ENCODE measurements at places on chromosomes 11 and 22.

DNA sequence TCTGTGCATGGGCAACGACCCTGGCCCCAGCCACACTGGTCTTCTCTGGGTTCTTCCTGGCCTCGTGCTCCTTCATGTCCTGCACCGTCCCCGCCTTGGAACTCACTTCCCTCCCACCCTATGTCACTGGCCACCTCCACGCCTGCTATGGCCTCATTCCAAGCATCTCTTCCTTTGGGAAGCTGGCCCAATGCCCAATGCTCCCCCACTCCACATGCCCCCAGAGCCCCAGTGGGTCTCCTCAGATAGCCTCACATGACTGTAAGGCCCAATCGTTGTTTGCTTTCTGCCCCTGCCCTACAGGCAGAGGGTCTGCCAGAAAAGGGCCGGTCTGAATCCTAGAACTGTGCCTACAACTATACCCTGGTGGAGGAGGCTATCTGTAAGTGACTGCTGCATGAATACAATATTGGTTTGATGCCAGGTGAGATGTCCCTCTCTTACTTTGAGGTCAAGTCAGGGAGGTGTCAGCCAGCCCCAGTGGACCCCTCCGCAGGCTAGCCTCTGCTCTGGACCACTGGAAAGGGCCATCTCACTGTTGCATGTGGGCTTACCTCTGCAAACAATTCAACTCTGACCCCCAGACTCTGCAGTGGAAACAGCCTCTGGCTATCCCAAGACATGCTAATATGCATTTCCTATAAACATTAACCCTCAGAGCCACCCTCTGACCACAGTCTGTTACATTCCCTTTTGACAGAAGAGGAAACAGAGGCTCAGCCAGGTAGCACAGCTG, 2.1 kb upstream of the GNAZ start:
- DNase-seq: no peak

DNA sequence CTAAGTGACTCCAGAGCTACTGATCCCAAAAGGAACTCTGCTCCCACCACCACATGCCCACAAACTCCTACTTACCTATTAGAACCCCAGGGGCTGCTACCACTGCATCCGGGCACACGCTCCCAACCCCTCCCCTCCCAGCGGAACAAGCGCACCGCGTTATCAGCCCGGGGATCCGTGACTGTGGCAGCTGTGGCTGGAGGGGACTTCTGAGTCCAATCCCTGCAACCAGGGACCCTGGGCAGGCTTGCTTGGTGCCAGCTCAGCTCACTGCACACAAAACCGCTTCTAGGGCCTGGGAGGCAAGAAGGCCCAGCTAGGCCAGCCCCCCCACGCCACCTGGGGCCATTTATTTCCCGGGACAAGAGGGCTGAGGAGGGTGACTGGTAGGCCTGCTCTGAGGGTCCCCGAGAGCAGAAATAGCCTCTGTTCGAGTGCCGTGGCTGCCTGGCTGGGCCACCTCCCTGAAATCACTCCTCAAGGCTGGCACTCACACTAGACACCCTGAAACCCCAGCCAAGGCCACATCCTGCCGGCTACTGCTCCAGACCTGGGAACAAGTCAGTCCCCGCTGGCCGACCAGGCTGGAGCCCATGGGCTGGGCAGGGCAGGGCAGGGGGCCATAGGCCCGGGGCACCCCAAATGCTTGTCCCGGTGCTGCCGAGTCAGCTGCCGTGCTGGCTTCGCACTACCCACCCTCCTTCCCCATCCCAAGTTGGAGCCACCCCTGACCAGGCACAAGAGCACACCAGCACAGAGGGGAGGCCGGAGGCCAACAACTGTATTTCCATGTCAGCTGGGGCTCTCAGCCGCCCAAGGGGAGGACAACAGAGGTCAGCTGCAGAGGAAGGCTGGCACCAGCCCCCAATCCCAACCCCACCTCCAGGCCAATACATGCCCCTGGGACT, 1.9 kb upstream of the IFITM10 start:
- no peak for DNase-seq

DNA sequence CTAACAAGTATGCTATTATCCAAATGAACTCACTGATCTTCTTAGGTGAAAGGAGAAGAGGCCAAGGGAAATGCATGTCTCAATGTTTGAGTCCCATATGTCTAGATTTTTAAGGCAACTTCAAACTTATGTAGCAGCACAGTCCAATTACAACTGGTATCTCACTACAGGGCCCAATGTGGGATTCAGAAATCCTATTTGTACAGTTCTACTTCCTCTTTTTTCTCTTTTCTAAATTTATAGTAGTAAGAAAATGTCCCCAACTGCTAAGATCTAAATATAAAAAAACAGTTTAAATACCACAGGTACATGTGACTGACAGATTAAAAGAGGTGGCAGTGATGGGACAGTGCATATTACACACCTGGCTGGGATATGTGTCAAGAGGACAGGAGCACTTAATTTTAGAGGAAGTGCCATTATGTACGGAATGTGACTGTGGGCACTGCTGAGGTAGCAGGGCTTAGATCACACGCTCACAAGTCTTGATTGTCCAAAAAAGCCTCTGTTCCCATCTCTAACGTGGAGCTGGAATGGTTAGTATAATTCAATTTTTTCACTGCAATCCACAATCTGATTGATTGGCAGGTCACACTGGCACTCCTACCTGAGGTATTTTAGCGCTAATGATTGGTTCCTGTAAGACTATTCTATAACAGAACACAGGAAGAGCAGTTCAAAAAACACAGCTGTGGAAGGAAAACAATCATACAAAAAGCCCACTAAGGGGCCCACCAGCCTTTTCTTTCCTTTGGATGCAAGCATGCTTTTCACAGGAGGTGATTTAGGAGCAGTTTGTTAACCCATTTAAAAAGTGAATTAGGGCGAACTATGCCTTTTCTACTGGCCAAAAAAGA, 34.6 kb downstream of the APOL5 start:
- no peak for DNase-seq

GRCh38 chr11:3894128-3894731, 38.8 kb downstream of the STIM1 start:
- peak; percentile 22 for DNase-seq

DNA sequence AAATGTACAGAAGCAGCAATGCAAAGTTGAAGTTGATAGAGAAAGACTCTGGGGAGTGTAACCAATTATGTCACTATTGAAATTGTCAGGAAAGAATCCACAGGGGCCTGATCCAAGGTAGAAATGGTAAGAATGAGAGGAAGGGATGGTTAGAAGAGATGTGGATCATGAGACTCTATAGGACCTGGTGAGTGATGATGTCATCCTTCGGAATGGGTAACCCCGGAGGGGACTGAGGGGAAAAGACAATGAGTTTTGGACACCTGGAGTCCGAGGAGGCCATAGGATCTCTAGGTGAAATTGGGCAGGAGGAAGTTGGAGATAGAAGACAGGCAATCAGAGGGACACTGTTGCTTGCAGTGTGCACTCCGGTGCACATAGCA, 6.3 kb upstream of the TIMP3 start:
- DNase-seq: no peak

- no peak for DNase-seq
Observed at GRCh38 chr11:9710852-9711251, 47.0 kb downstream of the SWAP70 start.

DNA sequence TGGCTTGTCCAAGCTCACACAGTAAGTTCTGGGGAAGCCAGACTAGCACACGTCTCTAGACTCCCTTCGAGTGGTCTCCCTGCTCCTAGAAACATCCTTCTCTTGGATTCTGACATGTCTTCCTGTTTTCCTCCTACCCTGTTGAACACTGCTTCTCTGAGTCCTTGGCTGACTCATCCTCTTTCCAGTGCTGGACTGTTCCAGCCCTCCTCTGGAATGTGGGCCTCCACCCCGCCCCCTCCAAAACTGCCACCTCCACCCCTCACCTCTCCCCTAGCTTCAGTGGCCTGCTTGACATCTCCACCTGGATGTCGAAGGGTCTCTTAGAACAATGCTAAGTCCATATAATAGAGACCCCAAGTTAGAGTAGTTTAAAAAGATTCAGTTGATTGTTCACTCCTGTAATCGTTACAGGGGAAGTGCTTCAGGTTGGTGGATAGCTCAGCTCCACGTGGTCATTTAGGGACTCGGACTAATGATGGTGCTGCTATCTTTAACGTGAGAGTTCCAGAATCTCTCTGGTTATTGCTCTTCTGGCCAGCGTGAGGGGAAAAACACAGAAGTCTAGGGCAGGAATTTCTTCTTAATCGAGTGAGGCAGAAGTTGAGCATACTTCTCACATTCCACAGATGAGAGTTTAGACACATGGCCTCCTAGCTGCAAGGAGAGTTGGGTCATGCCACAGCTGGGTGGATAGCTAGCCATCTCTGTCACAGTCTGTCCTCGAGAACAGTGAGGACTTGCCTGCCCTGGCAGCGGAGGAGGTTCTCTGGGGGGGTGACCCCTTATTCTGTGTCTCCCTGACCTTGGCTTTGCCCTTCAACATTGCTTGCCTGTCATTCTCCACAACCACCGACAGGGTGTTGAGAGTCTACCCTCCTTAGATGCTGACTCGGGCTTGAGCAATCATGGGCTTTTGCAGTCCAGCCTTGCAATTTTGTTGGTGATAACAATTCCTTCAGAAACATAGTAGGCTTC, 4.7 kb upstream of the C11orf96 start:
- peak; percentile 89 for DNase-seq

GRCh38 chr11:116955949-116956348, 118.5 kb upstream of the APOA1 start:
- no peak for DNase-seq

GRCh38 chr22:22349455-22349836, 104.9 kb downstream of the VPREB1 start:
- no peak for DNase-seq

DNA sequence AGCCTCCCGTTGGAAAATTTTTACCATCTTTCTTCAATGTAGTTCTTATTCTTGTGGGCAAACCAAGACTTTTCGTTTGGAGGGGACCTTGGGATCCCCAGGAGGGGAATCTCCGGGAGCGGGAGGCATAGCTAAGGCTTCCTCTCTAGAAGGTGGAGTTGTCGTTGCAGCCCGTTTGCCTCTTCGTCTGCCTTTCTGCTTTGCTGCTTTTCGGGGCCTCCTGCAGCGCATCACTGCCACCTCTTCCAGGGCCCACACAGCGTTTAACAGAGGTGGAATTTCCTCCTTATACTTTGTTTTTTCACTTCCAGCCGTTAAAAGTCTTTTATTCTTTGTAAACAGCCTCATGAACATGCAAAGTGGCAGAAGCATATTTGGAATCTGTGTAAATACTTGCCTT, 3.5 kb upstream of the IFITM3 start:
- no peak for DNase-seq

GRCh38 chr11:111327908-111328624, 29.7 kb downstream of the POU2AF3 start:
- DNase-seq: no peak

- DNase-seq: peak; percentile 47
Observed at GRCh38 chr11:76830639-76831327, 29.9 kb upstream of the ACER3 start.

DNA sequence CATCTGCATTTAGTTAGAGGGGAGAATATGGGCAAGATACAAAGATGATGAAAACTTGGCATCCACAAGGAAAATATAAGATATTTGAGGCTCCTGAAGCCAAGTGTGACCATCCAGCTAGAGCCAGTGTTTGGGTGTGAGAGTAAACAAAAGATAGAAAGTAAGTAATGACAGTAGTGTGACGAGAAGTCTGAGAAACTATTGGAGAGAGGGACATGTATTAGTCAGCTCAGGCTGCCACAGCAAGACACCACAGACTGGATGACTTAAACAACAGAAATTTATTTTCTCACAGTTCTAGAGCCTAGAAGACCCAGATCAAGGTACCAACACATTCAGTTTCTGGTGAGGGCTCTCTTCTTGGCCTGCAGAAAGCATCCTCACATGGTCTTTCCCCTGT, 6.4 kb upstream of the CCKBR start:
- no peak for DNase-seq

GRCh38 chr11:47552056-47552565, 821 bp downstream of the CELF1 start:
- DNase-seq: peak; percentile 42

GRCh38 chr22:27242917-27243589, 558.5 kb downstream of the MN1 start:
- DNase-seq: no peak

GRCh38 chr11:48085688-48086087, 105.3 kb downstream of the PTPRJ start:
- no peak for DNase-seq

DNA sequence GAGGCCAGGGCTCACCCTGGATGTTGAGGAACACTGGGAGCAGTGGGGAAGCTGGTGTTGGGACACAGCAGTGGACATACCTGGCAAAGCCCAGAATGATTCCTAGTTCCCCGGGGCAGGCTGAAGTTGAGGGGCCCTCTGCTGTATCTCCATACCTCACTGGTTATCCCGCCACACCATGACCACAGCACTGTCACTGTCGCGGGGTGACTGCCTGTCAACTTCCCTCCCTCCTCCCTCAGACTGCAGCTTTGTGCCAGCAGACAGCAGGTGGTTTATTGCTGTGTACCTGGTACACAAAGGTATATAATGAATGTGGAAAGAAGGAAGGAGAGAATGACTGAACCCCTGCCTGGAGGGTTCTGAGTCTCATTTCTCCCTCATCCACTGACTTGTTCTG, 318.7 kb downstream of the TMEM135 start:
- DNase-seq: no peak

GRCh38 chr22:37287550-37287951, 5.2 kb downstream of the CYTH4 start:
- no peak for DNase-seq

DNA sequence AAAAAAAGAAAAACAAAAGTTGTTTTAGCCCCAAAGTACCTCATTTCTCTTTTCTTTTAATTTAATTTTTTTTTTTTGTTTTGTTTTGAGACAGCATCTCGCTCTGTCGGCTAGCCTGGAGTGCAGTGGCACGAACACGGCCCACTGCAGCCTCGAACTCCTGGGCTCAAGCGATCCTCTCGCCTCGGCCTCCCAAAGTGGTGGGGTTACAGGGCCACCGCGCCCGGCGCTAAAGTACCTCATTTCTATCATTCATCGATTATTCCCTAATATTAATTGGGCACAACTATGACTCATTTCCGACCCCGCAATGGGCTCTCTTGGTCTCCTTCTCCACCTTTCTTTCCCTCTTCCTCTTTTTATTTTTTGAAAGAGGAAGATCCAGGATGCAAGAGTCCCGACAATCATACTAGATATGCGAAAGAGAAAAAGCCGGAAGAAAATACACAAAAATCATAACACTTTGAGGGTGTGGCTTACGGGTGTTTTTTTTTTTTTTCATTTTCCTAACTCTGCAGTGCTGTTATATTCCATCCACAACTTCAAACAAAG, 475 bp upstream of the AIP start:
- no peak for DNase-seq

DNA sequence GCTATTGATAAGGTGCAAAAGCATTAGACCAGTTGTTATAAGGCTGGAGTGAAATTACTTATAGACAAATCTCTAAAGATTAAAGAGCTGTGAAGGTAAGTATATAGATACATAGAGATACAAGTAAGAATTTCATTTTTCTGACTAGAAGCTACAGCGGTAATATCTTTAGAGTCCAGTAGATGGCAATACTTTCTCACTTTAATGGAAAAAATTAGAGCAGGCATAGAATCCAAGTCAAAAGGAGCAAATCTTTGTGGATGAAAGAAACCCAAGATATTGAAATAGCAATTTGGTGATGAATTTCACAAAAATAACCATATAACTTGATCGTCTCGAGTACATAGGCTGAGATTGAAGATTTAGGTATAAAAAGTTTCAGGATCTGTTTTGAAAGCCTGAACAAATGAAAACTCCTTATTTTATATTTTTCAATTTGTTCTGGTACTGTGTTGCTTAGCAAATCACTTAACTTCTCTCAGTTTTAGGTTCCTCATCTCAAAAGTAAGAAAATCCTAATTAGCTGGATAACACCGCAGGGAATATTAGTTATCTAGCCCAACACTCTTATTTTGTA, 81.9 kb downstream of the UVRAG start:
- peak; percentile 47 for DNase-seq

- no peak for DNase-seq
Observed at GRCh38 chr11:75796091-75796435, 18.9 kb upstream of the UVRAG start.
